ENCODE measurements at places on chromosomes 3 and 15.
A peak's percentile ranks its signal among the peaks of the same experiment; 100 is the strongest.

- DNase-seq = no peak
Observed at GRCh38 chr3:123350971-123351370, 97.9 kb downstream of the ADCY5 start.

- DNase-seq = no peak
Observed at GRCh38 chr15:83654379-83655236, 685 bp downstream of the ADAMTSL3 start.

DNA sequence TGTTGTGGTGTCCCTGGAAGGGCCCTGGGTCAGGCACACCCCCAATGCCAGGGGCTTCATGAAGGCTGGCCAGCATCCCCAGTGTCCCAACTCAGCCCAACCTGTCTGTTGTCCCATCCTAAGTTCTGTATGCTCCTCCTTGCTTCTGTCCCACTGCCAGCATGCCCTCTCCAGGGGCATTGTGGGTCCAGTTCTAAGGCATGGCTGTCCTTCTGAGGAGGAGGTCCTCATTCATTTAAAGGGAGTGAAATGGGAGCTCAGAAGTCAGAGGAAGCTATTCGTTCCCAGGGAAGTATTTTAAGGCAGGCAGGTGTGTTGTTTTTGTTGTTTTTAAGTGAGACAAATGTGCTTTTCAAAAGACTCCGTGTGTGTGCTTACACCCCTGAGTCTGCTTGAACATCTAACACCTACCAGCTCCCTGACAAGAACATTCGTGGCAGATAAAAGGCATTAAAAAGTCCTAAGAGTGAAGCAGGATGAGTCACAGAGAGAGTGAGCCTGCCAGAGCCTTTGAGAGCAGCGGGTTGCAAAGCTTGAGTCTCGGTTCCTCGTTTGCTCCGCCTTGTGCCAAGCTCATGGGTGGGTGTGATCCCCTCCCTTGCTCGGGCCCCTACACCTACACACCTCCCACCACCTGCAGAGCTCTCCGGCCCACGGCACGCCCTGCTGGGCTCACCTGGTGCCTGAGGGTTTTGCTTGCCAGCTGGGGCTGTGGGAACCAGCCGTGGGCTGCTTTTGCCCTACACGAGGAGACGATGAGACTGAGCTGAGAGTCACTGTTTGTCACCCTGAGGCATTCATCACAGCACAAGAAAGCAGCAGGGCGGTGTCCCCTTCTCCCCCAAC, 183.4 kb upstream of the TOPAZ1 start:
- DNase-seq = peak; percentile 16

DNA sequence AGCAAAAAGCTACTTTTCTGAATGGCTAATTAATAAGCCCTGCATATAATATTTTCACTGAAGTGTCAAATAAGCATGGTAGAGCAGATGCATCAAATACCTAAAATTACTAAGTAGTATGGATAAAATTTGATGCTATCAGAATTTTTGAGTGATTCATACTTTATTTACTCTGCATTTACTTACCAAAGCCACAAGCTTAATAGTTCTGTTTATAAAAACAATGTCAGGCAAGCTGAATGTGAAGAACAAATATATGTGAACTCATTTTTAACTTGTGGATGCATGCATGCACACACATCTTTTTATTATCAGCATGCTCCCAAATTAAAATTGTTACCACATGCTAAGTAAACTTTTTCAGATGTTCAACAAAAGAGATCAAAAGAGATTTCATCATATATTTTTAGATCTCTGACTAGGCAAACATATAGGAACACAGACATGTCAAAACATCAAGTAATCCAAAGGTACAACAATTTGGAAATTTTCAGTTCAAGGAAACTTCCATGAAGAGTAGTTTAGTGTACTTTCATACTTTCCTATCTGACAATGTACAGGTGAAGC, 969.4 kb downstream of the ROBO1 start:
- DNase-seq = no peak

DNA sequence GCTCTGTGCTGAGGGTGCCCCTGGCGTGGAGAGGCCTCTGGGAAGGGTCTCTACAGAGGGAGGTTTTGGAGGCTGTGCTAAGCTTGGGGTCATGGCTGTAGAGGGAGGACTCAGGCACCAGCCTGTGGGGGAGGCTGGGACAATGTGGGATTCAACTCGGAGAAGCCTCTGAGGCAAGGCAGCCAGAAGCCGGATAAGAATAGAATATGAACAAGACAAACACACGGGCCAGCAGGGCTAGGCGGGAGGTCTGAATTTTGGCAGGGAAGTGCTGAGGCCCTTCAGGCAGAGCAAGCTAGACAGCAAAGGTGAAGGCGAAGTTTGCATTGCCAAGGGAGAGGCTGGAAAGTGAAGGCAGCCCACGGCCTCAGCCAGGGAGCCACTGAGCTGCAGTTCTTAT, 612.1 kb upstream of the NR2F2 start:
- DNase-seq = no peak

DNA sequence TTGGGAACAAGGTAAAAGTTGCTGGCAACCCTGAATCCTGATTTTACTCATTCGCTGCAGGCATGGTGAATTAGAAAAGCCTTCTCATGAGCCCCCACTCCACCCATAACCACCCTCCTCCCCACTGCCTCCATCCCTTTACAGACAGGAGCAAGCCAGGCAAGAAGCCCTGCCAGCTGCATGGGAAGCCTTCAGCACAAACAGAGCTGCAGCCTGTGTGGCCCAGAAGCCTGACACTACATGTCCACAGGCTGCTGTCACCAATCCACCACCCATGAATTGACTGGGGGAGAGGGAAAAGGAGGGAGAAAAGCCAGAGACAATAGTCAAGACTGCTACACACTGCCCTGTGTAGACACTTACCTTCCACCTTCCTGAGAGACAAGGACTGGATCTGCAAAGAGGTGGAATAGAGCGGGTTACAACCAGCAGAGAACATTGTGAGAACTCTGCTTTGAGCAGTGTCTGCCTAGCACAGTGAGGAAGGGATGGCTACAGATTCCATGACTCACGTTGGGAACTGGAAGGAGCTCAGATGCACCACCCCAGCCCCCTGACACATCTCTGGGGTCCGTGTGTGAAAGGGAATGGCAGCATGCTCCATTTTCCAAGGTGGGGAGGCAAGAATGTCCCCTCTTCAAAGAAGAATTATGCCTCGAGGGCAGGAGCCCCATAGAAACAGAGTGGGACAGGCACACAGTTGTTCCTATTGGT, 33.9 kb downstream of the DZIP1L start:
- no peak for DNase-seq

DNA sequence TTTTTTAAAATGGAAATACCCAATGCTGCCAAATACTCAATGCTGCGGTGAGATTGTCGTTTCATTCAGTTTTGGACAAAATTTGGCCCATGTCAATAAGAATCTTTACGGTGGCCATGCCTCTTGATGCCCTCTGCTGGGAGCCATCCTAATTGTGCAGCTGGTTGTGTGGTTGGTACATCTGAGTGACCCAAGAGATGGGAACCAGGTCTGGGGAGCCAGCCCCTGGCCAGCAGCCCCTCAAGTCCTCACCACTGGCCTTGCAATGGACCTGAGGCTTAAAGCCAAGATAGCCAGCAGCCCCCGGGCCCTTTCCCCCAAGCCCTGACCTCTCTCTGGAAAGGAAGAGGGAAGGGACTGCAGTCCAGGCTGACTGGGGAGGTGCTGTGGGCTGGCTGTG, 36.4 kb upstream of the ESYT3 start:
- no peak for DNase-seq

- no peak for DNase-seq
Observed at GRCh38 chr15:64004587-64004986, 41.7 kb downstream of the DAPK2 start.

DNA sequence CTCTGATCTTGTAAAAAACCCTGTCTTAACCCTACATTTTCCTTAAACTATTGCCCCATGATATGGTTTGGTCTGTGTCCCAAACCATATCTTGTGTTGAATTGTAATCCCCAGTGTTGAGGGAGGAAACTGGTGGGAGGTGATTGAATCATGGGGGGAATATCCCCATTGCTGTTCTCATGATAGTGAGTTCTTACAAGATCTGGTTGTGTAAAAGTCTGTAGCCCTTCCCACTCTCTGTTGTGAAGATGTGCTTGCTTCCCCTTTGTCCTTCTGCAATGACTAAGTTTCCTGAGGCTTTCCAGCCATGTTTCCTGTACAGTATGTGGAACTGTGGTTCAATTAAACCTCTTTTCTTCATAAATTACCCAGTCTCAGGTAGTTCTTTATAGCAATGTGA, 881.4 kb downstream of the DIPK2A start:
- no peak for DNase-seq

GRCh38 chr3:150759319-150759718, 3.6 kb downstream of the SIAH2 start:
- no peak for DNase-seq

DNA sequence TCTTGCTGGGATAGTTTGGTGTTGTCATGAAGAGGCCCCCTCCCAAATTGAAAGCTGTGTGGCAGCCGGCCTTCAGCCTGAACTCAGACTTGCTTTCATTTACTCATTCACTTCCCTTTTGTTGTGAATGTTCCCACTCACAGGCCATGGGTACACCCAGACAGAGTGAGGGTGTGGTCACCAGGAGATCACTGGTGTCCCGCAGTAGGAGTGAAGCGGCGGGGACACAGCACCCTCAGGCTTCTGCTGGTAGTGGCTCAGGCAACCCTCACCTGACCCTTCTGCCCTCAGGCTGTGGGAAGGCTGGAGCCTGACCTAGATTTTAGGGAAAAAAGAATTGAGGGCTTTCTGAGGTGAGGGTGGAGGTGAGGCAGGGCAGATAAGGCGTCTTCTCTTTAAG, 244.4 kb downstream of the SOX2 start:
- DNase-seq = no peak

DNA sequence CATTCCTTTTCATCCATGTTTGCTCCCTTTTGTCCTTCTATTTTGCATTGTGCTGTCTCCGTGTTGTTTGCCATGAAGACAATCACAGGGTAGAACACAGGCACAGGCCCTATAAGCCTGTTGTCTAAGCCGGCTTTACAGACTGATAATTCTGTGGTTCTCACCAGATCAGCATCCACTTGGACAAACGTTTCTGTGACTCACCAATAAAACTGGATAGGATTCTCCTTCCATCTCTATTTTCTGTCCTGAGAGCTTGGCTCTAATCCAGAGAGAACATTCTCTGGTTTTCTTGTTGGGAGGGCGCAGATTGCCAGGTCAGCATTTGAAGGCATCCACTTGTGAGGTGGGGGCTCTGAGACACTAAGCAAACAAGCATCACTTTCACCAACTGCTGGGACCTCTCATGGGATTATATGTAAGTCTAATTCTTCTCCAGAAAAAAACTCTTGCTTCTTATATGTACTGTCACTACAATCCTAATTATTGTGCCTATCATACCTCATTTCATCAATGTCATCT, 101.6 kb downstream of the ERC2 start:
- no peak for DNase-seq

DNA sequence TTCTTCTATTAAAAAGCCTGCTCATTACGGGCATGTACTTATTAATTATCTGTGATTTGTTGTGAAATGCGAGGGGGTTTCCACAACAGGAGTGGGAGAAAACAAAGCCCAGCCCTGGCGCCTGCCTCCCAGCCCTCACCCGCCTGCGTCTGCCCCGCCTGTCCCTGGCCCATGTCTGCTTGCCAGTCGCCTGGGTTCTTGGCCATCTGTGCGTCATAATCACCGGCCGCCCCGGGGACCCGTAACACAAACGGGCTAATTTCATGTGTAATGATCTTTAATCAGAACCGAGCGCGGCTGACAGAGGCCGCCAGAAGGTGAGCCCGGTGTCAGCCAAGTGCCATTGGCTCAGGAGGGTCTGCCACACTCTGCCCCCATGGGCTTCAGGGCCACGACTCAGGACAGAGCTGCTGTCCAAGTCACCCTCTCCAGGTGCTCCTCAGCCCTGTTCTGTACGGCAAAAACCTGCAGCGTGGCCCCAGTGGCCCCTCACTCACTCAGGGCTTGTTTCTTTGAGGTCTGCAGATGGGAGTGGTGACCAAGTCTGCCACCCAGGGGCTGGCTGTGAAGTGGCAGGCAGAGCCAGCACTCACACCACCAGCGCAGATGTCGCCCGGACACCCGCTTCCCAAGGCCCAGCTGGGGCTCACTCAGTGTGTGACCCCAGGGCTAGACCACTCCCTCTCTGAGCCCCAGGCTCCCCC, 28.8 kb upstream of the TMEM115 start:
- no peak for DNase-seq

DNA sequence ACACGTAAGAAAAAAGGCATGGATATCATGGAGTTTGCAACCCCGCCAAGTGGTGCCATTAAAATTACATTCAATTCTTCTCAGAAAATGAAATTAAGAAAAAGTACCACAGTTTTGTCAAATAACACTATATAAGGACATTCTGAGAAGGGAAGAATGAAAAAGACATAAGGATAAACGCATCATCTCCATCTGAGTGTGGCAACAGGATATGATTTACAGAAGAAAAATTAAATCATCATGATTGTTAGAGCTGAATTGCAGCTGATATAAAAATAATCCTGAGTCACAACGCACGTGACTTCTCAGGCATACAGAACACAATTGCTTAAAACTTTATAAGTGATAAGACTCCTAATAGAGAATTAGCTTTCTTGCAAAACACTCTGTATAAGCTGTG, 133.8 kb downstream of the GREM1 start:
- DNase-seq = peak; percentile 49

DNA sequence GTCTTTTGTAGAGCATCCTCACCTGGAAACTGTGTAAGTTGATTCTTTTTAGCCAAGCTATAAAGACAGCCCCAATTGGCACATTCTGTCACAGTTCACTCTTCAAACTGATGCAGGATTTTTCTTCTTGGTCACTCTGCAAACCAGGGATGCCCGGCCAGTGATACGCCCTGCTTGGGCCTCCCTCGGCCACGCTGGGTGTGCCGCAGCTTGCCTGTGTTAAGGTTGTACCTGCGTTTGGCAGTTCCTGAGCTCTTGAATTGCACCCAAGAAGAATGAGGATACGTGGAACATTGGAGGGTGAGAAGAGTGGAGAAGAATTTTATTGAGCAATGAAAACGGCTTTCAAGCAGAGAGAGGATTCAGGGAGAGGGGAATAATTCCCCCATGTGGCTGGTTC, 49.9 kb downstream of the PSMD6 start:
- DNase-seq = no peak

DNA sequence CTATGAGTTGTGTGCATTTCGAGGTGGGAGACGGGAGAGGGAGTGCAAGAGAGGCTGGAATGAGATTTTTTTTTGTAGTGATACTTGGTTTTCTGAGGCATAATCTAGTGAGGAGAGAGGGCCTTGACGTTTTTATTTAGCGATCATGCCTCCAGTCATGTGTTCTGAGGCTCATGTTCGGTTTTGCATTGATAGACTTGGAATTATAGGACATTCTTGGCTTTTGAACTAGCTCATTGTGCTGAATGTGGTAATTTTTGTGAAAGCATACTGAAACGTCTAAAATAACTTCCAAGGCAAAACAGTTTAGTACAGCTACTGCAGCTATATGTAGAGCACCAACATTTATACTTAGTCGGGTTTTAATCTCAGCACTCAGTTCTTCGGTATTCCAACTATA, 408.1 kb downstream of the CNTN4 start:
- DNase-seq = no peak

GRCh38 chr3:157452097-157452496, 15.4 kb downstream of the PTX3 start:
- DNase-seq = no peak

Measured in amniotic stem cell (primary cell).